ENCODE measurements at places on chromosomes 4 and X.

DNA sequence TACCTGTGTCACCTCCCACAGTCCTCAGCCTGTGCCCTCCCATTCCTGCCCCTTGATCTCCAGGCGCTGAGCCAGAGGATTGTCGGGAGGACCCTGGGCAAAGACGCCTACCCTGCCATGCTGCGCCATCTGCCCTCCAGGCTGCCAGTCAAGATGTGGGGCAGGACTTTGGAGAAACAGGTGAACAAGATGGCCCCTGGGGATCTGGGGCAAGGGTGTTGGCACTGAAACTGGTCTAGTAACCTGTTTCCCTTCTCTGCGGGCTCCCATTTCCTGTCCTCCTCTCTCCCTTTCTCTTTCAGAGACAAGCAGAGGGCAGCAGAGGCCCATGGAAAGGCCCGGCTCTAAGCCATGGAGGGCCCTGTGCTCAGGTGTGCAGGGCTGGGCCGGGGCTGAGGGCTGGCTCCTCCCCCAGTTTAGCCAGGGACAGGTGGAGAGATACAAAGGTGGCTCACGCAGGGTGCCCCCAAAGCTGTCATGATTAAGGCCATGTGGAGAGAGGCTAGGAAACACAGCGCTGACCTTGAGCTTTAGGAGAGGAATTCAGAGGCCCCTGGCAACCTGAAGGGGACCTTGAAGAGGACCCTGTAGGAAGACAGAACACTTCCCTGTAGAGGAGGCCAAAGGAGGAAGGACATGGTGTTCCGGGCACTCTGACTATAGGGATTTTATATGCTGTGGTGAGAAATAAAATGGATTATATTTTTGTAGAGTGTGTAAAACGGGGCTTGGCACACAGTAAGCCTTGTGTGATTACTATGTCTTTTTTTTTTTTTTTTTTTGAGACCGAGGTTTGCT lies at the start of gene GLOD5:
Gene GLOD5 (plus strand): TSS at position 74 of the 798 bp plus-strand sequence. CDS start 44 bp downstream, at position 118.
- DNase-seq, result no peak

GRCh38 chrX:16517039-16517605 lies 132.8 kb upstream of the S100G start:
- DNase-seq, result no peak

DNA sequence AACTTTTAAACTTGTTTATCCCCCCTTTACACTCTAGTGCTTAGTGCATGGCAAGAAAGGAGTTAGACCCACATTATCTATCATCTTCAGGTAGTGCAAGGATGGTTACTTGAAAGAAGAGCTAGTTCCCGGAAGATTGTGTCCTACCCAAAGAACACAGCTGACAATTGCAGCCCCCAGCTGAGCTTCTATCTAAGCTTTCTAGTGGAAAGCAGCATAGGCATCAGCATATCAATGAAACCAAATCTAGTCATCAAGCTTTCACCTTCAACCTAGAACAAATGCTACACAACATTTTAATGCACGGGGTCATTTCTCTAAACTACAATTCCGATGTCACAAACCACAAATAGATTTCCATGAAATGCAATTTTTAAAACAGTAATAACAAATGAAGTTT lies 88.9 kb upstream of the TFDP3 start:
- no peak for DNase-seq

DNA sequence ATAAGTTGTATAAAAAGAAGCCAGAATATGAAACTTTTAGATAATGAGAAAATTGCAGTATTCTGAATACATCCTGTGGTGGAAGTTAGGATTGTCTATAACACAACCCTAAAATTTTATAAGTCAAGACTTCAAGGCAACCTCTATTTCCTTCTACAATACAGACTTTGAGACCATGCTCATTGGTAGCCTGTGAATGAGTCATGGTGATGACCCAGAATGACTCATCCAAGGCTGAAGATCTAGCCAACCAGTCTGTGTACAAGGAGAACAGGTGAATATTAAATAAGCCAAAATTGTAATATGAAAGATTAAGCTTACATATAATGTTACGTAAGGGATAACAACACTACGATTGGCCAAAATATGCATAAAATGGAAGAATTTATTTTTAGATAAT lies 475.9 kb upstream of the GALNT7 start:
- DNase-seq, result no peak

DNA sequence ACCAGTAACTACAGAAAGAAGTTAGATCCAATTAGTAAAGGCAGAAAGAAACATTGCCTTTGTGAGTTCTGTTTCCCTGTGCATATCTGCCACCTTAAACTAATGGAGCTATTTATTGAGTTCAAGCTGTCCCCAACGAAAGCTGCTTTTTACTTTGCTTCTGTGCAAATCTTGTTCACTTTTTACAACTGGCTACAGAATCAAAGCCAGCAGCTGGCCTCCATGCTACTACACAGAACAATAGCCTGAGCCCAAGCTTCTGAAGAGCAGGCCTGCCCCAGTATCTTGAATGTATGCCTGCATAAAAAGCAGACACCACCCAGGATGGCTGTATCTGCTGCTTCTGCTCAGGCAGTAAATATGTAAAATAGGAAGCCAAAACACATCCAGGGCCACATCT lies 28.1 kb downstream of the ANK2 start:
- DNase-seq, result no peak

GRCh38 chr4:173443121-173443520 lies 44.2 kb upstream of the SCRG1 start:
- no peak for DNase-seq

DNA sequence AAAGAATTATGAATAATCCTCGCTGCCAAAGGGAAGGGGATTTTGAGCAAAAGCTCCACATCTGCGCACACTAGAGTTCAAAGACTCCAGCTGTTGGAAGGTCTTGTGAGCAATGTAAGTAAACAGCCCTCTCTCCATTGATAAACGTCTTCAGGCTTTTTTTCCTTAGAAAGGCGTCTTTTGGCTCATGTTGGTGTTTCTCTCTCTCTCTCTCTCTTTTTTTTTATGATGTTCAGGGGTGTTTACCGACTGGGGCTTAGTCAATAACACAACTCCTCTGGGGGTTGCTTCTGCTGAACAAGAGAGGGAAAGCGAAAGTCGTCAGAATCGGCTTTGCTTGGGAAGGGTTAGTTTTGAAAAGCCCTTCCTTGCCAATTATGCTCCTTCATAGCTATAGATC lies 53.2 kb upstream of the C1QTNF7 start:
- no peak for DNase-seq

- DNase-seq, result no peak
Observed at GRCh38 chrX:146451136-146451535, 358.4 kb upstream of the CXorf51B start.

- DNase-seq, result no peak
Observed at GRCh38 chr4:38560340-38560739, 103.7 kb upstream of the KLF3 start.

DNA sequence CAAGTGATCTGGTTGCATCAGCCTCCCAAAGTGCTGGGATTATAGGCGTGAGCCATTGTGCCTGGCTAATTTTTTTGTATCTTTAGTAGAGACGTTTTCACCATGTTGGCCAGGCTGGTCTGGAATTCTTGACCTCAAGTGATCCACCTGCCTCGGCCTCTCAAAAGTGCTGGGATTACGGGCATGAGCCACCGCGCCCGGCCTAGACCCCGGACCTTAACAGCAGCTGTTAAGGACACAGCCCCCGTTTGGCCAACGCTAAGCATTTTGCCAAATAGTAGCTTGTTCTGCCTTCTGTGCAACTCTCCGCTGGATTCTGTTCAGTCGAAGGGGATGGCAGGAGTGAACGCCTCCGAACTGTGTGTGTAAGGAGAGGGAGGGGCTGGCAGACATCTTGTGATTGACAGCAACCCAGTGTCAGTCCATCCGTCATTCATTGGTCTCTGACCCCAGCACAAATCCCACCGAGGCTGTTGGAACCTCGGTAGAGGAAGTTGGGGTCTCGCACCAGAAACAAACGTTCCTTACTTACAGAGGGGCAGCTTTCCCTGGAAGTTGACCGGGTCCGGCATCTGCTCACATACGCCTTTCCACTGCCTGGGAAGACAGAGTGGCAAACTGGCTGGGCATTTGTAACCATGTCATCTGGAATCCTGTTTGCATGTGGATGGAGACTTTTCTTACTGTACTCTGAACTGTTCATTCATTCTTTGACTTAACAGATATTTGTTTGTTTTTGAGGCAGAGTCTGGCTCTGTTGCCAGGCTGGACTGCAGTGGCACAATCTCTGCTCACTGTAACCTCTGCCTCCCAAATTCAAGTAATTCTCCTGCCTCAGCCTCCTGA lies 69.4 kb downstream of the TRAPPC11 start:
- no peak for DNase-seq

DNA sequence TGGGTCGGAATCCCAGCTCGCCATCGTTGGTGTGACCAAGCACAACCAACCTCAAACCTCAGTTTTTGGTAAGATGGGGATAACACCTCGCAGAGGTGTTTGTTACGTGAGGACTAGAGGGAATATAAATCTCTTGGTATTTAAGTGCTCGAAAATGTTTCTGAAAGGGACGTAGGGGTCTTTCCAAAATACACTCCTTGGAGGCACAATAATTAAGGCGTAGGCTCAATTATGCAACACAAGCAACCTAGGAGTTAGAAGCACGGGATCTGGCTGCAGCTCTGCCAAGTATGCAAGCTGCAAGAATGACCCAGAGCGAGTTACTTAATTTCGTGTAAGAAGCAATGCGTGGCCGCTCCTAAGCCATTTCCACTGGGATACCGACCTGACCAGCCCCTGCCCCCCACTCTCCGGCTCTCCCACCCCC lies 552 bp downstream of the ADH5 start:
- peak; percentile 72 for DNase-seq

- peak; percentile 24 for DNase-seq
Observed at GRCh38 chrX:119158226-119158625, 30.6 kb upstream of the KIAA1210 start.

DNA sequence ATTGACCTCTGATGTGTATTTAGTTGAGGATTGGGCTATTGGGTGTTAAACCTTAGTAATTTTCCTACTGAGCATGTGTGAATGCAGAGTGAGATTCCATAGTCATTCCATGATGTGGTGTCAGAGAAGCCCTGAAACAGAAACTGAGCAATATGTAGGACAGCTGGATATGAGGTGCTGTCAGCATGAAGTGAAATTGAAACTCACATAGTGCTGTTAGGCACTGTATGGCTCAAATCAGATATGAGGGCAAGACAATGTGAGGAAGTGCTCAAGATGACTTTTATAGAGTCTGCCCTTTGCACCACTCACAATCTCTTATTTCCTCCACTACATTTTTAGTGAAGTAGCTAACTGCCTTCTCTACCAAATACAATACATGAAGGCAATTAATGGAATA lies 188.3 kb downstream of the SH3BGRL start:
- DNase-seq, result no peak

GRCh38 chr4:112982680-112983079 lies 66.8 kb upstream of the ANK2 start:
- peak; percentile 13 for DNase-seq

GRCh38 chr4:140222171-140222570 lies 68.2 kb upstream of the MAML3 start:
- no peak for DNase-seq

GRCh38 chr4:80219301-80220025 lies 22.2 kb downstream of the PRDM8 start:
- no peak for DNase-seq

GRCh38 chr4:2799224-2799911 lies 6.5 kb downstream of the SH3BP2 start:
- no peak for DNase-seq

GRCh38 chr4:56251556-56251955 lies 135.7 kb downstream of the AASDH start:
- DNase-seq, result no peak

DNA sequence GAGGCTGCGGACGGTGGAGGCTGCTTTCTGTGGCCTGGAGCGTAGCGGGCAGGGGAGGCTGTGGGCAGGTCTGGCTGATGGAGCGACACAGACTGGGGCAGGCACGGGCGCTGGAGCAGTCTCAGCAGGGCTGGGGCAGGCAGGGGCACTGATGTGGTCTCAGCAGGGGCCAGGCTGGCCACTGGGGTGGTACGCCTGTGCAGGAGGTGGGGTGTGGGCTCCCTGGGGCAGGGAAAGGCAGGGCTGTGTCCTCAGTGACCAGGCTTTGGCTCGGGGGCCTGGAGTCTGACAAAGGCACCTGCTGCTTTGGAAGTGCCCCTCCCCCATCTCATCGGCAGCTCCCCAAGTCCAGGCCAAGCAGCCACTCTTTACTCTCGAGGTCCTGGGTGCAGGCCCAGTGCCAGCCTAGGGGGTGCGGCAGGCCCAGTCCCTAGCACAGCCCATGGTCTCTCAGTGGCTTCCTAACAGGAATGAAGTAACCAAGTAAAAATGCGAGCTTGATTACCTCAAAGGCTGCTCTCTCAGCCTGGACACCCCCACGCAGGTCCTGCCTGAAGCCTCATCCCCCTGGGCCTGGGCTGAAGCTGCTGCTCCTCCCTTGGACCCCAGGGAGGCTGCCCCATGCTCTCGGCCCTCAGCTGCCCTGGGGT lies 55.5 kb downstream of the ADRA2C start:
- DNase-seq, result no peak

- no peak for DNase-seq
Observed at GRCh38 chr4:83772685-83773084, 236.8 kb downstream of the GPAT3 start.

GRCh38 chrX:140064993-140065392 lies 99.7 kb upstream of the CXorf66 start:
- DNase-seq, result no peak

DNA sequence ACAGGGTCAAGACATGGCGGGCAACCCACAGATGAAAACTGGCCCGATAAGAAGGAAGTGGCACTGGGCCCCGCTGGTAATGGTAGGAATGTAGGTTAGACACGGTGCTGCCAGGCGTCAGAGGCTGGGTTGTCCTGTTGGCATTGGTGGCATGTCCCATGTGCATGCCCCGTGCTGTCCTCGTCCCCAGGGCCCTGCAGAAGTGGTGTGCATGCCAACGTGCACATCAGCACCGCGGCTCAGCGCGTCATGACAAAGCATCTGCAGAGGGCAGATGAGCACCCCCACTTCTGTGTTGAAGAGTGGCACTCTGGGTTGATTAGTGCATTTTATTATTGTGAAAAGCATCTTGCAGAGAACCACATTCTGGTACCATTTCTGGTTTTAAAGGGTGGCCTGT lies 35.6 kb downstream of the NELFA start:
- no peak for DNase-seq

GRCh38 chrX:50381729-50382415 lies 88.8 kb downstream of the DGKK start:
- DNase-seq, result no peak

- DNase-seq, result no peak
Observed at GRCh38 chrX:114051667-114052315, 532.1 kb upstream of the HTR2C start.

DNA sequence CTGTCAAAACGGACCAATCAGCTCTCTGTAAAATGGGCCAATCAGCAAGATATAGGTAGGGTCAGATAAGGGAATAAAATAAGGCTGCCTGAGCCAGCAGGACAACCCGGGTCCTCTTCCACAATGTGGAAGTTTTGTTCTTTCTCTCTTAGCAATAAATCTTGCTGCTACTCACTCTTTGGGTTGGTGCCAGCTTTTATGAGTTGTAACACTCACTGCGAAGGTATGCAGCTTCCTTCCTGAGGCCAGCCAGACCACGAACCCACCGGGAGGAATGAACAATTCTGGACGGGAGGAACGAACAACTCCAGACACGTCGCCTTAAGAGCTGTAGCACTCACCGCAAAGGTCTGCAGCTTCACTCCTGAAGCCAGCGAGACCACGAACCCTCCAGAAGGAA lies 287.8 kb downstream of the RAPGEF2 start:
- DNase-seq, result peak; percentile 26
